ENCODE measurements at places on chromosomes 11 and 22. TPM values are rescaled to one million over a fixed set of nuclear protein-coding genes. Genes with fewer than 3 reads are reported as not detected.

ART5 gene
- not detected for total RNA-seq

SMIM35 gene
- total RNA-seq, result not detected

SLC22A9 gene
- total RNA-seq, result not detected

CSRP3 gene
- not detected for total RNA-seq

DNA sequence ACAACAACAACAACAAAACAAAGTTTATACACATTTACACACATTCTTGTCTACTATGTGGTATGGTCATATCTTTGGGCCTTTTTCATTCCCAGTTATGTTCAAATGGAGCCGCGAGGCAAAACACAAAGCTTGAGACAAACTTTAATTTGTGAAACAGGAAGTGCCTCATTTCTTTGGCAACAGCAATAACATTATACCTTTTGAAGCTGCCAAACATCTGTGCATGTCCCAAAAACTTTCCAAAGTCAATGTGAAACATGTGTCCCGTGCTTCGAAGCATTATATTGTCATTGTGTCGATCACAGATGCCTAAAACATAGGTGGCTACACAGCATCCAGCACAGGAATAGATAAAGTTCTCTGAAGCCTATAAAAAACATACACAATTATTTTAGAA is 25.0 kb upstream of the RPS13 start:
- no peak for DNase-seq

DNA sequence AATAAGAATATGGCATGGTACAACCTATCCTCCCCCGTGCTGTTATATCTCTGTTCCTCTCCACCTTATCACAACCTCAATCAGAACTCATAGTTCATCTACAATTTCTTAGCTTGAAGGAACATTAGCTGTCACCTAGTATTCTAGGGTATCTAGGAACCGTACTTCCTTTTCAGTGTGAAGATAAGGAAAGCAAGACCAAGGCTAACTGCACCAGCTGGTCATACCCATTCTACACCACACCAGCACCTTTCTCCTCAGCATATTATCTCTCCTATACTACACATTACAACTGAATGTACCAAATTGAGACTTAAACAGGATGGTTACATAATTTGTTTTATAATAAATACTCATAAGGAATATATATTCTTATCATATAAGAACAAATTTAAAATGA is 73.1 kb downstream of the ARHGAP32 start:
- no peak for DNase-seq

DNA sequence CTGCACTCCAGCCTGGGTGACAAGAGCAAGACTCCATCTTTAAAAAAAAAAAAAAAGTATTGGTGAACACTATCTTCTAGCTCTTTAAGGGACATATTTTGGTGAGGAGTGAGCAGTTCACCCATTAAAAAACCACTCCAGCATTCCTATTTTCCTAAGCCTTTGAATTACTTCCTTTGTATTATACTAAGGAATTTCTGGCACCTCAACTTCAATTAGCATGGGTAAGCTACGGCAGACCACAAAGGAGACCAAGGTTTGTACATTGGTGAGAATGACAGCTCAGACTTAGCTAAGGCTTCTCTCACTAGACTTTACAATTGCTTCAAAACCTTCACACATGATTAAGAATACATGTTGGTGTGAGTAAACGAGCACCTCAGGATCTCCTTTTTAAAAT is 57.0 kb upstream of the BIRC3 start:
- DNase-seq, result no peak

GRCh38 chr11:120285256-120285655 is 39.8 kb upstream of the TLCD5 start:
- no peak for DNase-seq

- DNase-seq, result no peak
Measured at GRCh38 chr11:19633276-19633675, 79.4 kb upstream of the NAV2 start.

Measured in activated naive CD4-positive, alpha-beta T cell treated with anti-CD3 and anti-CD28 coated beads, Interleukin-2, amount 50 U/mL, for 72 hours (primary cell).